Cerebellum (tissue), 4 donors: ENCODE measurements at places on chromosomes 16 and 17.

DNA sequence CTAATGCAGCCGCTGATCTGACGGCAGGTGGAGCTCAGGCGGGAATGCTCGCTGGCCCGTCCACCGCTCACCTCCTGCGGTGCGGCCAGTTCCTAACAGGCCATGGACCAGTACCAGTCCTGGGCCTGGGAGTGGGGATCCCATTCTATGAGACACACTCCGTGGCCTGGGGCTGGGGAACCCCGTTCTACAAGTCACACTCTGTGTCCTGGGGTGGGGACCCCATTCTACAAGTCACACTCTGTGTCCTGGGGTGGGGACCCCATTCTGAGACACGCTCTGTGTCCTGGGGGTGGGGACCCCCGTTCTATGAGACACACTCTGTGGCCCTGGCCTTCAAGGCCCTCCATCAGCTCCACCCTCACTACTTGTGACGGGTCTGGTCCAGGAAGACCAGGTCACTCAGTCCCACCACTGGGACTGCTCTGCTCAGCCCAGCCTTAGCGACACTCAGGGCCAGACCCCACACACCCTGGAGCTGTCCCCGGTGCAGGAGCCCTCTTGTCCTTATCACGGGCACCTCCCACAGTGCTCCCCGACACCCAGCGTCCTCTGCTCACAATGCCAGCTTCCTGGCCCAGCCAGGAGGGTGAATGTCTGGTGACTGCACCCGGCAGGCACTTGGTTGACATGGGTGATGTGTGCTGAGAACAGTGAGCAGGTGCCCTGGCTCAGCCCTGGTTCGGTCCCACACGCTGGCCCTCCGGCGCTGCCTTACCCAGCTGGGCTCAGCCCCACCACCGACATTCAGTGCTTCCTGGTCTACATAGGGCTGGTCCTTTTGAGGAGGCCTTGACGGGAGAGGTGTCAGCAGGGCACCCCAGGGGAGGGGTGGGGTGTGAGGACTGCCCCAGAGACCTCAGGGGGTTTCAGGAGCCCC is 89.1 kb downstream of the TBC1D16 start:
- DNase-seq: no peak

DNA sequence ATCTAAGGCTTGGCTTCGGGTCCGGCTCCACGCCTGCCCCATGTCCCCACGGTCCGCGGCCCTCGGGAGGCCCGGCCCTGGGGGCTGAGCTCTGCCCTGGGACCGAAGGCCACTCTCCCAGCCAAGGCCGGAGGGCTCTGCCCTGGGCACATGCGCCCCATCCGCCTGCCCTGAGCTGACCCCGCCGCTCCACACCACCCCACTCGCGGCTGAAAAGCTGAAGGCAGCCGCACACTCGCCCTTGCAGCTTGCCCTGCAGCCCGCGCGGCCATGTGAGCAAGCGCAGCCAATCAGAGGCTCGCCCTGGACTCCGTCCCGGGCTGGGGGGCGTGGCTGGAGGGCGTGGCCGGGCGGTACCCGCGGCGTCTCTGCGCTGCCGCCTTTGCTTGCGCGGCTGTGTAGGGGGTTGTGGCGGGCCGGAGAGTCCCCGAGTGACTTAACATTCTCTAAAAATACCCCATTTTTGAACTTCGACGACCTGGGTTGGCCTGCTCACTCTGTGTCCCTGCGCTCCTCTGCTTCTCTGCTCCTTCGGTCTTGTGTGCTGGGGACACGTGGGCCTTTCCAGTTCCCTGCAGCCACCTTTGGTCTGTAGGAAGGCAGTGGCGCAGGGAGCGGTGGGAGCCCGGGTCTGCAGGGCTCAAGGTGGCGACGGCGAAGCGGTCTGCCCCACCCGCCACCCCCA is 8.8 kb upstream of the MAP2K3 start:
- DNase-seq: peak; percentile 97

GRCh38 chr17:77548967-77549366 is 408.2 kb downstream of the SEC14L1 start:
- no peak for DNase-seq

DNA sequence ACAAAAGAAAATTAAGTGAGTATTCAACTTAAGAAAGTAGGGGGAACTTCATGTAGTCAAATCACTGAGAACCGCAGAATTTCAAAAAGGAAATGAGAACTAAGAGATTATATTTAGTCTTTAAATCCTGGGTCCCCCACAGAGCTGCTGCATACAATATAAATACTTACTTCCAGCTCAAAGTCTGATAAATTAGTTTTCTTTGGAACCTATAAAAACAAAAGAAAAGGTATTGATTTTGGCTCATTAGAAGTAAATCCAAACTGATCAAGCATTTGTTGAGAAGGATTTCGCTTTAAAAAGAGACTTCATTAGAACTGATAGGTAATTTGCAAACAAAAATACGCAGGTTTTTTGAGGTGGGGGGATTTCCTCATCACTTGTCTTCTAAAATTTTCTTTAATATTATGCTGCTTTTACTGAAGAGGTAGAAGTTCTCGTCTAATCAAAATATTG is 21.9 kb downstream of the PARN start:
- no peak for DNase-seq

DNA sequence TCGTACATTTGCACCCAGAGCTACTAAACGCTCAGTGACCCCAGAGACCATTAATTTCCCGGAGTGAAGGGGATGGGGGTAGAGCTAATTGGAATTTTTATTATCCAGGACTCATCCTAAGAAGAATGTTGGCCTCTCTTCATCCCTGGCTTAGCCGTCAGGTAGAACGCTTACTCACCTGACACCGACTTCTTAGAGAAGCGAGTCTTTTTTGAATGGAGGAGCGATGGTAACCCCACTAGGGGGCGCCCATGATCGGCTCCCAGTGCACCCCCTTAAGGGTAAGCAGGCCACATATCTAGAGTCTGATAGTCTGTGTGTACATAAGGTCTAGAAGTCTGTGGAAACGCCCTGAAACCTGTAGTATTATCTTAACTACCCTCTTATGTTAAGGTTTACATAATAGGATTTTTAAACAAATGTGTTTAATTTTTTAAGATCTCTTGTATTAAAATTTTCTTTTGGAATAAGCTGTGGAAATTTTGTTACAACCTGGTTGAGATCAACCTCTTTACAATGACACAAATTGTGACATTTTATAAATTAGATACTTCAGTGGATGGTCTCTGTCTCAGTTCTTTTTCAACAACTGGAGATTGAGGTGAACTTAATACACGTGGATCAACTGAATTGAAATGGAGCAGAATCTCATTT is 229.8 kb downstream of the CPPED1 start:
- DNase-seq: no peak

GRCh38 chr16:69171325-69172084 is 15.5 kb upstream of the SNTB2 start:
- no peak for DNase-seq

DNA sequence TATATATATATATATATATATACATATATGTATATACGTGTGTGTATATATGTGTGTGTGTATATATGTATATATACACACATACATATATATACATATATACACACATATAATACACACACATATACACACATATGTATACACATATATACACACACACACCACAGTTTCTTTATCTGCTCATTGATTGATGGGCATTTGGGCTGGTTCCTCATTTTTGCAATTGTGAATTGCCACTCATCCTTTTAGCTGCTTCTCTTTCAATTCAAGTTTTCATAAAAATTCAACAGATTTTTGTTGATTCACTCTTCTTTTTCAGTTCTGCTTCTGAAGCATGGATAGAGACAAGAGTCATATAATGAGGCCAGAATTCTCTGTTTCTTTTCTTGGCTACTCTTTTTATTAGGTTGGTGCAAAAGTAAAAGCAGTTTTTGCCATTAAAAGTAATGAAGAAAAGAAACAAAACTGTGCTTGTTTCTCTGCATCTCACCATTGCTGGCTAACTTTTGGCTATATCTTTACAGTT is 44.5 kb downstream of the SLFN5 start:
- no peak for DNase-seq

DNA sequence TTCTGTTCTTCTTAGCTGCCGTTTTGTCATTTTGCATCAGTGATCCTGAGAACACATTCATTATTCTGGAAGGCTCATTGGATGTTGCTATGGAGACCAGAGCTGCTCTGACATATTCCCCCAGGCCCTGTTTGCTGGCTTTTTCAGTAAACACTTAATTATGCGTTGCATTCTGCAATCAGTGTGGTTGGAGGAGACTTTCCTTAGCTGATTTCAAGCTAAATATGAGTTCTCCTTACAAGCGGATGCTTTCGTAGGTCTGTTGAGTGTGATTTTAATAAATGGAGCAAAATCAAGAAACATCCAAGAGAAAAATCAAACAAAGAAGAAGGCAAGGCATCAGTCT is 38.2 kb upstream of the NUDT7 start:
- peak; percentile 10 for DNase-seq

DNA sequence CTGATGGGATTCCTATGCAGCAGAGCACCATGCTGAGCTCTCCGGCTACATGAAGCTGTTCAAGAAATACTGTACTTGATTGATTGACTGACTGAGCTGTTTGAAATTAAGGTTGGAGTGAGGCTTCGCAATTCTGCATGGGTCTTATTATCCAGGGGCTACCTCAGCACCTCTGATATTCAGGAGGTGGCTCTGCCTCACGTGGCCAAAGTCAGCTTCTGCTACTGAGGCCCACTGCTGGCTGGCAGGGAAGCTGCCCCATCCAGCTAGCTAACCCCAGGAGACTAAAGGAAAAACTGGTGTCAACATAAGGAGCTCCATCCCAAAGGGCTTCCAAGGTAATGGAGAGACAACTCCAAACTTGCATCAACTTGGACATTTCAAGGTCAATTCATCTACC is 66.2 kb upstream of the TRAP1 start:
- no peak for DNase-seq

DNA sequence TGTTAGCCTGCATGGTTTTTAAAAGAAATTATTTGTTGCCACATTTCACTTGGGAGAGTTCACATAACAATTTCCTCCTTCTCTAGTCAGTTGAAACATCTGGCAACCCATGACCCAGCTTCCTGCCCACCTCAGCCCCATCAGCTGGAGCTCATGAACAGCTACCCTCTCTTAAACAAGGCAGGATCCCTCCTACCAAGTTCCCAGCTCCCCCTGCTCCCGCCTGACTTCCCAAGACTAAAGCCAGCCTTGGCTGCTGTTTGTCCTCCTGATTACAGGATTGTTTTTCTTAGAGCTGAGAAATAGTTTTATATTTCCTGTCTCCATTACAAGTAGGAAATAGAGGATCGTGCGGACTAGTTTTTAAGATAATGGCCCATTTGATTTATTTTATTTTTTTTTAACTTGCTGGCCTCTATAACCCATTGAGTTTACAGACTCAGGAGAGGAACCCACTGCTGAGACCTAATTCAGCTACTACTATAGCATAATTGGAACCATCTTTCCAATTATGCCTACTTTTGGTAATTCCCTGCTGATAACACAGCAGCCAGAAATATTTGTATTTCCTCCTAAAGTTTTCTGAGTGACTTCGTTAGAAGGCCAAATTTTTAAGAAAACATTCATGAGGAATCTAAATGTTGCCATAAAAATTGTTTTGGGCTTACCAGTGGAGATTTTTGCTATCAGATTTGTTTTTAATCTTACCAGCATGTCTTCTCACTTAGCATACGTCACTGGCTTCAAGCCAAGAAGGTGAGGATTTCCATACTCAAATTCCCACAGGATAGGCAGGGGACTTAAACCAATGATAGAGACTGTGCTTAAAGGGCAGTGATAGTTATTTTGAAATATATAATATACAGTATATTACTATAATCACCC is 90.0 kb downstream of the ELAC2 start:
- no peak for DNase-seq

- peak; percentile 87 for DNase-seq
Measured at GRCh38 chr17:50935221-50935995, 69.3 kb upstream of the TOB1 start.

DNA sequence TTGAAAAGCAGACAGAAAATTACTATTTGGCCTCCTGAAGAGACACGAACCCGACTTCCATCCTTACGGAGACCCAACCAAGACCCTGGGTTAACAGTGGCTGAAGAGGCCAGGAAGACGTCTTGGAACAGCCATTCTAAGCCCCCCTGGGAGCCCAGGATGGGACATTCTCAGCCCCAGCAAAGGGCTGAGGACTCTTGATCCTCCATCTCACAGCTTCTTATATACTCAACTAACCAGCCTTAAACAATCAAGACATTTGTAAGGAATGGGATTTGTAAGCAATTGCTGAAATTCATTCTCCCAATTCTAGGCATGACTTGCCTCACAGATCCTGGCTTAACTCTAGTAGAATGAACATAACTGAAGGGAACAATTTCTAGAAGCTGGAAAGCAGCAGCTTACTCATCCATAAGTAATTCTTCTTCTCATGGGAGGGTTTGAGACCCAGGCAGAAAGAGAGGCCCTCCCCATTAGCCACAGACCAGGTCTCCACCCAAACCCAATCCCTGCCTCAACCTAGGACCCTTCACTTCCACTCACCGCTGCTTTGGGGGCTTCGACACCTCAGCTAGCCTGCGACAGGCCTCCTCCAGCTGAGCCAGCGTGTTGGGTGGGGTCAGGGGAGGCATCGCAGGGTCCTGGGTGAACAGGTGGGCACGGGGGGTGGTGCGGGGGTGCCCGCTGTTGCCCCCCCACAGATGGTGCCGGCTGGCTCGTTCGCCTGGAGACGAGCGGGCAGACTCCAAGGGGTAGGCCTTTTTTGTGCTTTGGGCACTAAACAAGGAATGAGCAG is 25.5 kb downstream of the AXIN2 start:
- no peak for DNase-seq

DNA sequence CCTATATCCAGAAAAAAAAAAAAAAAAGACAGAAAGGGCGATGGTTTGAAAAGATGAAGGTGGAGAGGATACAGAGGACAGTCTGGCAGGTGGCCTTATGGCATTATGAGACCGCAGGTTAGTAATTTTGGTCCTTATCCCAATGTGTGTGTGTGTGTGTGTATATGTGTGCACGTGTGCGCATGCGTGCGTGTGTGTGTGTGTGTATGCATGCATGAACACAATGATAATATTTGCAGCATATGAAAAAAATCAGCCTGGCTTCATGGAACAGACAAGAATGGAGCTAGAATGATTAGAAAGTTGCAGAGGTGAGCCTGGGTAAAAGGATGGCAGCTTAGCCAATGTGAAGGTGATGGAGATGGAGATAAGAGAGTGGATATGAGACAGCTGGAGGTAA is 83.4 kb downstream of the LYRM1 start:
- DNase-seq: no peak

DNA sequence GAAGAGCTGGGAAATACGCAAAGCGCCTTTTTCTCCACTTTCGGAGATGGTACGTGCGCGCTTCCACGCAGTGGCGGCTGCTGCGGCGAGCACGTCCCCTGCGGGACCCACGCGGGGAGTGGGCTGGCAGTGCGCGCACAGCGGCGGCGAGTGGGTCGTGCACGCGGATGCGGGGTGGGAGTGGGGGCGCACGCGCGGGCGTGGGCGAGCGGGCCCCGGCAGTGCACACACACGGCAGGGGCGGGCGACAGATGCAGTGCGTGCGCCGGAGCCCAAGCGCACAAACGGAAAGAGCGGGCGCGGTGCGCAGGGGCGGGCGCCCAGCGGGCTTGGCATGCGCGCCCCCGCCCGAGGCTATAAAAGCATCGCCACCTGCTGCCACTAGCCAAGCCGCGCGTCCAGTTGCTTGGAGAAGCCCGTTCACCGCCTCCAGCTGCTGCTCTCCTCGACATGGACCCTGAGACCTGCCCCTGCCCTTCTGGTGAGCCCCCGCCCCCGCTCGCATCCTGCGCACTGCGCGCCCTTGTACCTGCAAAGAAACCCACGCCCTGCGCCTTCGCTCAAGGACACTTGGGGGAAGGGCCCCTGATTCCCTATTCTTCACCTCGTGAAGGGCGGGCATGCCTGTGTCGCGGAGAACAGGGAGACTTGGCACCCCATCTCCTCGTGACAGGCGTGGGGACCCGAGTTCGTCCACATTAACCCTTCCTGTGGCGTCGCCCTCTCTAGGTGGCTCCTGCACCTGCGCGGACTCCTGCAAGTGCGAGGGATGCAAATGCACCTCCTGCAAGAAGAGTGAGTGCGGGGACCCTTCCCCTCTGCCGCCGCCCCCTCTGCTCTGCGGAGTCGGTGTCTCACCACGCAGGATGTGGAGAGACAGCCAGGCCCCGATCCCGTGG is at the start of gene MT3:
Gene MT3 (plus strand): TSS at position 388 of the 899 bp plus-strand sequence. CDS start 63 bp downstream, at position 451.
- peak; percentile 79 for DNase-seq
